Calu3 (cell line): ENCODE measurements at places on chromosomes 7 and 10.

DNA sequence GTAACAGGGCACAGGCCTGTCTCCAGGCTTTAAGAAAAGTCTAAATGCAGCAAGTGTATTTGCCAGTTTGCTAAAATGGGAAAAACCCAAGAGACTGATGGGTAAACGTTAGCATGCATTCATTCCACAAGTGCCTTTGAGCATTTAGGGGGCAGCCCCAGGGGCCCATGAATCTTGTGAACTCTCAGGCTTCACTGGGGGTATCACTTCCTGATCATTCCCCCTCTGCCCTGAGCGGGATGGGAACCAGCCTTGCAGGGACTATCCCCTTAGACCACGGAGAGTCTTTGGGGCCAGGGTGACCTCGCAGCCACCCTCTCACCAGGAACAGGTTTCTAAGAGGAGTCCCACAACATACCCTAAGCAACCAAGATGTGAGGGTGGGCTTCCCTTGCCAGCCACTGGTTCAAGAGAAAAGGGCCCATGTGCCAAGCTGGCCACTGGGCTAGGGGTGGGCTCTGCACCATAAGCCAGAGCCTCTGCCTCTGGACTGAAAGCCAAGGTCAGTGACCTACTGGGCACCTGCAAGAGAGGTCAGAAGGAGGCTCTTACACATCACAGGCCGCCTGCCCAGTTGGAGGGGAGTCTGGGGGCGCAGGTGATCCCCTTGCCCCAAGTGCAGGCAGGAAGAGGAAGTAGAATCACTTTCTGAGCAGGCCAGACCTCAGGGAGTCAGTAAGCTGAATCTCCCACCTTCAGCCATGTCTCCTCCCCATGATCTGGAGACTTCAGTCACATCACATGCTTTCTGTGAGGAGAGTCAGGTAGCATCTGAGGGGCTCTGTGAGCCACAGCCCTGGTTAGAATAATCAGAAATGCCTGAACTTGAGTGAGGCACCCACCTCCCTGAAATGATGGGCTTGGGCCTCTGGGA is 75.0 kb downstream of the C10orf105 start:
- DNase-seq: no peak

- DNase-seq: no peak
Measured at GRCh38 chr10:119817991-119818888, 54.4 kb downstream of the MCMBP start.

DNA sequence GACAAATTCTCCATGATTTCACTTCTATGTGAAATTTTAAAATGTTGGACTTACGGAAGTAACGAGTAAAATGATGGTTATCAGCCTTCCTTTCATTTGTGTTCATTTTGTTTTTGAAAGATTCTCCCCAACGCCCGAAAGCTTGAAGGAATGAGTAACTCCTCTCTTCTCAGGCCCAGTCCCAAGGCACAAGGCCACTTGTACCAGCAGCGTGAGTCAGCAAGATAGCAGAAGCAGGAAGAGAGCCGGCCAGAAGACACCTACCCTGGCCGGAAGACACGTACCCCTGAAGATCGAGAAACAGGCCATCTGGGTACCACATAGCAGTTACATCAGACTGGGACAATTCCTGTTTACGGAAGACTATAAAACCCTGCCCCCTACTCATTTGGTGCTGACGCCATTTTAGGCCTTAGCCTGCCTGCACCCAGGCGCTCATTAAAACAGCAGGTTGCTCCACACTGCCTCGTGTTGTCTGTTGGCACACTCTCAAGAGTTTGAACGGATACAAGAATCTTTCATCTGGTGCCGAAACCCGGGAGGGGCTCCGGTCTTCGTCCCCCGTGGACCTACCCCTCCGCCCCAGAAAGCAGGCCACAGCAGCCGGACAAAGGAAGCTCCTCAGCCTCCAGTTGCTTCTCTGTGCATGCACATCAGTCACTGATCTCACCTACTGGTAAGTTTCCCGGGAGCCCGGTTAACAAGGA is 60.4 kb downstream of the LRRC17 start:
- DNase-seq: no peak

GRCh38 chr7:25926451-25926850 is 225.5 kb upstream of the NFE2L3 start:
- no peak for DNase-seq

DNA sequence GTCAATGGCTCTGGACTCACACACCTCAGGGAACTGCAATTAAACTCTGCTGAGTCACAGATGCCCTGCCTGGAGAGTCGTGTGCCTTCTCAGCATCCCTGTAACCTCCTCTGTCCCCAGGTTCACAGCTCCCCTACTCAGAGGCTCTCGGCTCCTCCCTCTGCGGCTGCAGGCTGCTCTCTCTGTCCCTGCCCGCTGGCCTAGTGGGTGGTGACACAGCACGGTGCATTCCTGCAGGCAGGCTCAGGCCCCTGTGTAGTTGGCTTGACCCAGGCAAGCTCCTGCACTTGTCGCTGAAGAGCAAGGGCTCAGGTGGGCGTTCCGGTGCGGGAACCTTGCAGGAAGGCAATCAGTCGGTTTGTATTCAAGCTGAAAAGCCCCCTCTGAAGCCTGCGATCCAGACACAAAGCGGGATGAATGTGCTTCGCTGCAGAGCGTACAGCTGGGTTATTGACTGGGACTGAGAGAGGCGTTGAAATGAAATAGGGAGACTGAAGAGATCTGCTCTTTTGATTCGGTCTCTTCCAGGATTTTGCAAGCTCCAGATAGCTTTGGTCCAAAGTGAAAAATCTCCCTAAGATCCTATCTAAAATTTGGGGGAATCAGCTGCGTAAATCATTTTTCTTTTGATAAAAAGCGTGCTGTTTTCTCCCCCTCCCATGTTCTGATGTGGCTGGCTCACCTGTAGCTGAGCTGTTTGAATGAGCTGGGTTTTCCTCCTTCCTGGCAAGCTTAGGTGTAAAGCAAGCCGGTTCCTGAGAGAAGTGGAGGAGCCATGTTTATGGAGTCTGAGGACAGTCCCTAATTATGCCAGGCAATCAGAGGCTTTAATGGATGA is 208.7 kb upstream of the PHYHIPL start:
- peak; percentile 36 for DNase-seq

DNA sequence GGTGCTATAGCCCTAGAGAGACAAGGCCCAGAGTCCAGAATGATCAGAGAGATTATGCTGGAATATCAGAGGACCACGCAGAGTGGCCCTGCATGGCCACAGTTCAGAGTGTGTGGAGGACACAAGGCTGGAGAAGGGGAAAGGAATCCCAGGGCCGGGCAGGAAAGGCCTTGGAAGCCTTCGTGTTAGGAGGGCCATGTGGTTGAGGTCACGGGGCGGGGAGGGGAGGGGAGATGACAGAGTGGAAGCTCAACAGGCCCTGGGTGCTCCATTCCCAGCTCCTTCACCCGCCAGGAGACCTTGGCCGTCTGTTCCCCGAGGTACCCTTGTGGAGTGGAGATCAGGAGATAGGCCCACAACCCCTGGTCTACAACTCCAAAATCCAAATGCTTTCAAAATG is 13.2 kb upstream of the EN2 start:
- DNase-seq: no peak

- DNase-seq: no peak
Measured at GRCh38 chr10:299969-300368, 164.7 kb downstream of the ZMYND11 start.

- no peak for DNase-seq
Measured at GRCh38 chr10:114179148-114179547, at the start of gene TDRD1. TDRD1 (plus strand) TSS chr10:114179353; CDS start chr10:114187832, 8,479 bp downstream.

DNA sequence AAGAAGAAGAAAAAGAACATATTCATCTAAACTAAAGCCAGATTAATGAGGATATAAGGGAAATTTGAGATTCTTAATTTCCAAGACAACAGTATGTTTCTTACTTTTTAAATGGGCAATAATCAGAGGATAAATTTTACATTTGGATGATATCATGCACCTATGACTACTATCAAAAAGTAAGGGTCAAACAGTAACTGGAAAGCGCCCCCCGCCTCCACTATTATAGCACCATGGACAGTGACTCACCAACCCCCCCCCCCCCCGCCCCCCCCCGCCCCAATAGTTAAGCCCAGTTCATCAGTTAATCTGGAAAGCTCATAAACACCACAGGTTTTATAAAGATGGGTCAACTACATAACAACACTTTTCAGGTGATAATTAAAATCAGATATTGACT is 194.3 kb upstream of the DGKB start:
- DNase-seq: no peak

GRCh38 chr7:148173369-148173768 is 417.2 kb upstream of the C7orf33 start:
- DNase-seq: no peak

DNA sequence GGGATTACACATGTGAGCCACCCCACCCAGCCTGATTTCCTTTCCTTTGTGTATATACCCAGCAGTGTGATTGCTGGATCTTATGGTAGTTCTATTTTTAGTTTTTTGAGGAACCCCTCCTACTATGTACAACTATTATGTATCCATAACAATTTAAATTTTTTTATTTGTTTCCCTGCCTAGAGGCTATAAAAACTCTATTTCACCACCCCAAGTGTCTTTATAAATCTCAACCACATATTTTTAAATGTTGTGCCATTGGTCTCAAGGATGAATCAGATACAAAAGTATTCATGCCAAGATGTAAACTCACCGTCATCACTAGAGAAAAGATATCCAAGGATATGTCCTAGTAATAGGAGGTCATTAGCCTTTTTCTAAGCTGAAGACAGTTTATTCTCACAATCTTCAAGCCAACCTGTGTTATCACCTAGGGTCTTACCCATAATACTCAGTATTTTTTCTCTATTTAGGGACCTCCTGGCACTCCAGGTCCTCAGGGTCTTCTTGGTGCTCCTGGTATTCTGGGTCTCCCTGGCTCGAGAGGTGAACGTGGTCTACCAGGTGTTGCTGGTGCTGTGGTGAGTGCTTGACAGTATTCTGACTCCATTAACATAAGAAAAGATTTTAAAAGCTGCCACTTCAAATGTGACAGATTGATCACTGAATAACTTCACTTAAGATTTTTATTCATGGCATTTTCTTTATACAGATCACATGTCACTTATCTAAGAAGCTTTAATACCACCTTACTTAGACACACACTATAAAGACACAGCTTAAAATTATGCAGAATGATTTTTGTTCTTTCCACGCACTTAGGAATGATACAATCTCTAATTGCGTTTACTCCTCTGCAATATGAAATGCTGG is 29.4 kb downstream of the COL1A2 start:
- no peak for DNase-seq

DNA sequence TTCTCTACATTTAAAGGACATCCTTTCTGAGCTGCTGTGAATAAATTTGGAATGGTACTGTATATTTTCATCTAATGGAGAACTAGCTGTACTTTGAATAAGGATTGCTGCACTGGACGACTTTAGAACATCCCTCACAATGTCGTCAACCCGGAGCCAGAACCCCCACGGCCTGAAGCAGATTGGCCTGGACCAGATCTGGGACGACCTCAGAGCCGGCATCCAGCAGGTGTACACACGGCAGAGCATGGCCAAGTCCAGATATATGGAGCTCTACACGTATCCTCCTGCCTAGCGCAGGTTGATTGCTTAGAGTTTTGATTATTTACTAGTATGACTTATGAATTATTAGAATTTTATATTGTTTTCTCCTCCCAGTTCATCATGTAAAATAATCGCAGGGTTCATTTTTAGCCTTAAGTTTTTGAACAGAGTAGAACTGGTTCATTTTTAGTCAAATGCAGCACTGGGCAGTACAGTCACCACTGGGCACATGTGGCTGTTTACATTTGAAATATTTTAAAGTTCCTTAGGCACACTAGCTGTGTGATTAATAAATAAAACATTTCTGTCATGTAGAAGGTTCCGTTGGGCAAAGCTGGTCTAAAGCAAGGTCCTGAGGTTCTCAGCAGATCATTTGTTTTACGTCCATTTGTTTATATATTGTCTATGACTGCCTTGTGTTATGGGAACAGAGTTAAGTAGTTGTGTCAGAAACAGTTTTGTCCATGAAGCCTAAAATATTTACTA is 31.5 kb downstream of the CUL1 start:
- no peak for DNase-seq

DNA sequence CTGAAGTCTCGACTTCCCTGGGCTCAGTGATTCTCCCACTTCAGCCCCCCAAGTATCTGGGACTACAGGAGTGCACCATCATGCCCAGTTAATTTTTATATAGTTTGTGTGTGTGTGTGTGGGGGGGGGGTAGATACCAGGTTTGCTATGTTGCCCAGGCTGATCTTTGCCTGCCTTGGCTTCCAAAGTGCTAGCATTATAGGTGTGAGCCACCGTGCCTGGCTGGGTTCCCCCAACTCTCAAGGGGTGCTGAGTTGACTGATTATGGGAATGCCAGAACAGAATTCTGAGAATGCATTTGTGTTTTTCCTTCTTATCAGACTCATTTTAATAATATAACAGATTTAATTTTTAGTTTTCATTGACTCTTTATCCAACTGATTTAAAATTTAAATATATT is 19.5 kb downstream of the RPA3 start:
- DNase-seq: no peak

GRCh38 chr10:64130152-64130551 is 609.0 kb downstream of the REEP3 start:
- DNase-seq: no peak

GRCh38 chr7:2724453-2725177 is 36.6 kb downstream of the AMZ1 start:
- no peak for DNase-seq

GRCh38 chr7:139648941-139649425 is 125.5 kb downstream of the CLEC2L start:
- no peak for DNase-seq

DNA sequence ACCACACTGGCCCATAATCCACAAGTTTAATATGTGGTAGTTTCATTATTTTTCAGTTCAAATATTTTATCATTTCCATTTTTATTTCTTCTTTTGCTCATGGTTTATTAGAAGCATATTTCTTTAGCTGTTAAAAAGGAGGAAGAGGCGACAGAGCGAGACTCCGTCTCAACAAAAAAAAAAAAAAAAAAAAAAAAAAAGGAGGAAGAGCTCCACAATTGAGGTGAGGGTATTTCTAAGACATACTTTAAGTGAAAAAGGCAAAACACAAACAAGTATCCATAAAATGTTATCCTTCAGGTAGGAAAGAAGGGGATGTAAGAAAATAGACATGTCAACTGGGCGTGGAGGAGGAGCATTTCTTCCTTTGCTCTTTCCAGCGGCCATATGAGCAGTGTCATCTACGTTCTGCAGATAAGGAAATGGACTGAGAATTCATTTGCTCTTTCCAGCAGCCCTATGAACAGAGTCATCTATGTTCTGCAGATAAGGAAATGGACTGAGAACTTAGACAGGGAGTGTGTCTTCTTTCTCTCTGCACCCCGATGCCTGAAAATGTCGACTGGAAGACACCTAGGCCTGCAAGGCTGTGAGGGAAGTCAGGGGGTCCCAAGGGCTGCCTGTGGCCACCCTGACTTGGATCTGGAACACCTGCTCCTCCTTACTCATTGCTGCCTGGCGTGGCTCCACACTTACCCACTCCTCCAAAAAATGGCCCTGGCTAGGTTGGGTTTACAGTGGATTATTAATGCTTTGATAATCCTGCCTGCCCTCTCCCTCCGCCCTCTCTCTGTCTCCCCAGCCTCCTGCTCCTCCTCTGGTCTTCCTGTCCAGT is 18.9 kb upstream of the RAMP3 start:
- DNase-seq: no peak

GRCh38 chr10:108450280-108450679 is 1285.8 kb upstream of the SORCS1 start:
- no peak for DNase-seq
